Astrocyte (in vitro differentiated cells and primary cell): ENCODE measurements at places on chromosomes 2 and 18. TPM values are rescaled to one million over a fixed set of nuclear protein-coding genes. Genes with fewer than 3 reads are reported as not detected.

The NCKAP5 gene
- total RNA-seq: 1.5 and 2.7 TPM in 2 replicates

The OTOS gene
- not detected in 2 replicates for total RNA-seq

The LYG2 gene
- total RNA-seq: not detected in 2 replicates

The ONECUT2 gene
- total RNA-seq: 5.2 and 6.2 TPM in 2 replicates

The SGPP2 gene
- 0.19 and 0.20 TPM in 2 replicates for total RNA-seq
